ENCODE measurements at places on chromosomes 3 and 15.

DNA sequence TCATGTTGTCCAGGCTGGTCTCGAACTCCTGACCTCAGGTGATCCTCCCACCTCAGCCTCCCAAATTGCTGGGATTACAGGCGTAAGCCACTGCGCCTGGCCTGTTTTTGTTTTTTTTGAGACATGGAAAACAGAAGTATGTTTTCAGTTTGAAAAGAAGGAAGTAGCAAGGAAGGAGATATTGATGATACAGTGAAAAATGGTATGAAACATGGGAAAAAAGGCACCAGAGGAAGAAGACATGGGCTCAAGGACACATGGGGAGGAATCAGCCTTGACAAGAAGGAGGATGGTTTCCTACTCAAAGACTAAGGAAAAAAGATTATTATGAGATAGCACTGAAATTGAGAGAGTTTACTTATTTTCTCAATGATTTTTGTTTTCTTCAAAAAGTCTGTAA, 30.7 kb downstream of the FMN1 start:
- no peak for DNase-seq
- no peaks in the 10 kb centered on the region for H3K36me3 ChIP-seq
- H3K27me3 ChIP-seq, result peaks cover 49% of the 10 kb centered on the region
- no peak overlapping the region for H3K4me3 ChIP-seq
- no peak overlapping the region for H3K27ac ChIP-seq

- H3K27ac ChIP-seq, result no peak overlapping the region
- DNase-seq, result no peak
- no peaks in the 10 kb centered on the region for H3K27me3 ChIP-seq
- no peaks in the 10 kb centered on the region for H3K4me1 ChIP-seq
- H3K4me3 ChIP-seq, result no peak overlapping the region
These were observed 346.3 kb downstream of the TIGIT start for GRCh38 chr3:114640126-114640525.

DNA sequence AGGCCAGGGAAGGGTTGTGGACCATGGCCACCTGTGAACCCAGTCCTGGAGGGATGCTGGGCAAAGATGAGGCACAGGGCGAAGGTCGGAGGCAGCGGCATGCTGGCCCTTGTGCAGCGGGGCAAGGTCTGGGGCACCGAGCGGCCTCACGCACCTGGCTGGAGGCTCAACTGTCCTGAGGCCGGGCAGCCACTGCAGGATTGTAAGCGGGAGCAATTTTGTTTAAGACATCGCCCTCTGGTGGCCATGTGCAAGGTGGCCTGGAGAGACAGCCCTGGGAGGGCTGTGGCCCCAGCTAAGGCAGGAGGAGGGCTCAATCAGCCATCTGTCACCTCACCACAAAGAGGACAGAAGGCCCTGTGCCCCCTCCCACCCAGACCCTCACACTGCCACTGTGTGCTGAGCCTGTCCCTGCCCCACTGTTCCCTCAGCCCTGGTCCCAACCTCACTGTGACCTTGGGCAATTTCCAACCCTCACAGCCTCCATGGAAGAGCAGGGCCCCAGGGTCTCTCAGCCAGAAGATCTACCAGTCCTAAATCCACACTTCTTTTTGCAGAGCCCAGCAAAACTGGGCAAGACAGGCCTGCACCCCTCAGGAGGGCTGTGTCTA, 46.2 kb downstream of the TPRA1 start:
- no peak overlapping the region for H3K4me3 ChIP-seq
- peaks cover 3% of the 10 kb centered on the region for H3K36me3 ChIP-seq
- DNase-seq, result peak; percentile 33
- no peak overlapping the region for H3K27ac ChIP-seq
- peaks cover 17% of the 10 kb centered on the region for H3K4me1 ChIP-seq

DNA sequence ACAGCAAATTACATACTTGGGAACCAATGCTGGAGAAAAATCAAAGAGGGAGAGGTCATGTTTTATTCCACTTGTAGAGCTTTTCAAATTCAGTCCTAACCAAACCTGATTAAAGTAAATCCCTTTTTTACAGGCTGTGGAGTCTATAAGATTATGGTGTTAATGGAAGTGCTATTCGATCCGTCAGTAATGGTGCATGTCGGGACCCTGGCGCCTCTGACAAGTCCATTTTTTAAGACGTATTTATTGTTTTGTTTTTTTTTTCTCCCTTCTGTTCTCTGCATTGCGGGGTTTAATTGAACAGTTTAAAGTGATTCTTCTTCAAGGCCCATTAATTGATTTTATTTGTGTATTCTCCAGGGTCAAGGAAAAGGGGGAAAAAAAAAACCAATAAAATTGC, 725.9 kb downstream of the TUSC7 start:
- no peak overlapping the region for H3K4me3 ChIP-seq
- DNase-seq, result no peak
- H3K36me3 ChIP-seq, result peaks cover 2% of the 10 kb centered on the region
- no peaks in the 10 kb centered on the region for H3K4me1 ChIP-seq
- H3K27ac ChIP-seq, result no peak overlapping the region

DNA sequence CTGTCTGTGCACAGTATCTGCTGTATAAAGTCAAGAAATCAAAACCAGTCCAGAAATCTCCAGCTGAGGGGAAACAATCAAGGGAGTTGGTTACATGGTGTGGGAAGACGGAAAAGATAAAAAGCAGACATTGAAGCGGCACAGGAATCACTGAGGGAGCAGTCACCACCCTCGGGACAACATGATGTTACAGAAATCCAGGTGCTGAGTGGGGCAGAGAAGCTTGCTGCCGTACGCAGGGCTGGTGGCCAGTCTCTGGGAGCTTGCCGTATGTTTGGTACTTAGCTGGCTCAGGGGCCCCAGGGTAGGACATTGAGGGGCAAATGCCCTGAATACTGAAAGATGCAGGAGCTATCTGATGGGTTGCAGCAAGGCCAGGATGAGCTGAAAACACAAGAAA, 237.9 kb downstream of the EDEM1 start:
- H3K36me3 ChIP-seq, result no peaks in the 10 kb centered on the region
- H3K4me3 ChIP-seq, result no peak overlapping the region
- no peaks in the 10 kb centered on the region for H3K4me1 ChIP-seq
- no peak for DNase-seq

DNA sequence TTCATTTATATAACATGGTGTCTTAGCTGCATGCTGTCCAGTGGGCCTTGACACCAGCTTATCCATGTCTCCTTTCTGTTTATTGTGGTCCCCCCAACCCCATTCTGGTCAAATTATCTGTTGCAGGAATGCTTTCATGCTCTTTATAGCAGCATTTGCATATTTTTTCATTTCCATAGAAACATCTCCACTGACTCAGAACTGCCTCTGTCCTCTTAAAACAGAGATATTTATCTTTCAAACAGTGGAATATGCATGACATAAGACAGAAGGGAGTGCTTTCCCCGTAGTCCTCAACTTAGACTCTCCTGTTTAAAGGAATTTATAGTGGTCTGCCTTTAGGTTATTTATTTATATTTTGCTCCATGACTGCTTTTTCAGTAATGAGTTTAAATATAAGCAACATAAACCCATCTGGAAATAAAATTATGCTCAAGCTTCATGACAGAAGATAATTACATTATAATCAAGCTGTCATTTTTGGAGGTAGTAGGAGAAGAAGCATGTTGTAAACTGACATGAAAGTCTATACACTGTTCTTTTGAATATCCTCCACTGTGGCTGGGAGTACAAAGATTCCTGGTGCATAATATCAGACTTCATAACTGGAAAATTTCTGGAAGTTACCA, 179.5 kb upstream of the CD96 start:
- no peaks in the 10 kb centered on the region for H3K27me3 ChIP-seq
- no peaks in the 10 kb centered on the region for H3K36me3 ChIP-seq
- no peaks in the 10 kb centered on the region for H3K4me1 ChIP-seq
- H3K27ac ChIP-seq, result no peak overlapping the region
- no peak overlapping the region for H3K4me3 ChIP-seq

DNA sequence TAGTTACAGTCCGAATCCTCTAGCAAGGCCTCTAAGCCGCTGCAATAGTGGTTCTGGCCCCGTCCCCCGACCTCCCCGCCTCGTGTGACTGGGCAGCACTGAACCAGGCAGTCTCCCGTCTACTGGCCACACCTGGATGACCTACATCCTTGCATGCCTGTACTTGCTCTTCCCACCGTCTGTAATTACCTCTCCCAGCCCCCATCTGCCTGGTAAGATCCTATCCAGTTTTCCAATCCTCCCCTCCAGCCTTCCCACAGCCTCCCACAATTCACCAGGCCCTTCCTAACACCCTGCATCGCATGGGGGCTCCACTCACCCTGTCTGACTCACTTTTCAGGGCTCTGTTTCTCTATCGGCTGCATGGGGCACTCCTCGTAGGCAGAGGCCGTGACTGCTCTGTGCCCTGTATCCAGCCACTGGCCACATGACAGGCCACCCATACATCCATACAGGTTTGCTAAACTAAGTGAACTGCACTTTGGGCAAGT, 32.8 kb downstream of the XXYLT1 start:
- peak; percentile 7 for DNase-seq
- H3K27me3 ChIP-seq, result no peaks in the 10 kb centered on the region
- peaks cover 2% of the 10 kb centered on the region for H3K36me3 ChIP-seq
- no peak overlapping the region for H3K27ac ChIP-seq
- no peak overlapping the region for H3K4me3 ChIP-seq
- peaks cover 5% of the 10 kb centered on the region for H3K4me1 ChIP-seq

DNA sequence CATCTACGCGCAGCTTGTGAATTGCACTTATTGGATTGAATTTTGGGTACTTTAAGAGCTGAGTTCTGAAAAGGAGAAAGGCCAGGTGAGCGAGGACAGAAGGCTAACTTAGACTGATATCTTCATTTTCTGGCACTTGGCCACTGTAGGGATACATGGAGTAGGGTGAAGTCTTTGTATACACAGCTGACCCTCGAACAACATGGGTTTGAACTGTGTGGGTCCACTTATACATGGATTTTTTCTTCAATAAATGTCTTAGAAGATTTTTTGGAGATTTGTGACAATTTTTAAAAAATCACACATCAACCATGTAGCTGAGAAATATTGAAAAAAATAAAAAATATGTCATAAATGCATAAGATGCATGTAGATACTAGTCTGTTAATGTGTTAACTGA, 18.3 kb downstream of the PTPRG start:
- H3K27ac ChIP-seq, result no peak overlapping the region
- no peak for DNase-seq
- H3K36me3 ChIP-seq, result no peaks in the 10 kb centered on the region

- DNase-seq, result no peak
- peak overlapping the region; percentile 49 for H3K4me3 ChIP-seq
- H3K27me3 ChIP-seq, result peaks cover 10% of the 10 kb centered on the region
- no peak overlapping the region for H3K27ac ChIP-seq
These were observed 17.5 kb downstream of the CIDEC start for GRCh38 chr3:9862391-9863057.

DNA sequence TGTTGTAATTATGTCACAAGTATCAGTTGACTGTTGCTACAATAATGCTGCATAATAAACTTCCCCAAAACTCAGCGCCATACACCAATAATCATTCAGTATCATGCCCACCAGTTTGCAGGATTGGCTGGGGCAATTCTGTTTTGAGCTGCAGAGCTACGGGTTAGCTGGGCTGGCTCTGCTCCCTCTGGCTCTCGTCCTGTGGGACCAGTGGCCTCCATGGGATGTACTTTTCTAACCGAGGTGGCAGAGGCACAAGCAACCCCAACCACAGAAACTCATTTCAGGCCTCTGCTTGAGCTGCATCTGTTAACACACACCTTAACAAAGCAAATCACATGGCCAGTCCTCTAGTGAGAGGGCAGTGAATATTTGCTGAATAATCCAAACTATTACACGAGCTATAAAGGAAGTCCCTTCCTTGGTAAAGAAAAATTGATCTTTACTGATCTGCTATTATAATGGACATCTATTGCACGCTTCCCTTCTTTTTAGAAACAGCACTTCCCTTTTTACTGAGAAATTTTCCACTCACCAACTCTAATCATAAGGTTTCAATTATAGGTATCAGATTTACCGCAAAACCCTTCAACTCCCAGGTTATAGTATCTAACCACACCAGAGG, 10.9 kb upstream of the BCL2A1 start:
- no peak overlapping the region for H3K4me3 ChIP-seq
- no peak overlapping the region for H3K27ac ChIP-seq
- H3K27me3 ChIP-seq, result no peaks in the 10 kb centered on the region
- H3K4me1 ChIP-seq, result no peaks in the 10 kb centered on the region

DNA sequence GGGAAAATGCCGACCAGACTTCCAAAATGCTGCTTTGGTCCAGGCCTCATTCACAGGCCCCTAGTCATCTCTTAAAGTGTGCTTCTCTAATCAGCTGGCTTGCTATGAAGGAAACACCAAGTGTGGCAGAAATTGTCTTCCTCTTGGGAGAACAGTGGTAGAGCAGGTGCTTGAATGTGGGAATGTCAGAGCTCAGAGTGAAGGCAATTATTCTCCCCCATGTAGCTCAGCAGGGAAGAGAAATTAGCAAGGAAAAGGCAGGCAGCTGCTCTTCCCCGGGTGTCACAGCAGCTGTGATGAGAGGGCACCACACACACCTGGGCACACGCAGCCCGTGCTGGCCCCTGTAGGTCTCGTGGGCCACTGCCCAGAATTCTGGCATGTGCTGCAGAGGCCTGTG, 358.5 kb downstream of the WDR72 start:
- H3K27me3 ChIP-seq, result no peaks in the 10 kb centered on the region
- H3K36me3 ChIP-seq, result peaks cover 2% of the 10 kb centered on the region
- no peak for DNase-seq
- no peaks in the 10 kb centered on the region for H3K4me1 ChIP-seq
- H3K27ac ChIP-seq, result no peak overlapping the region

Measured in central memory CD8-positive, alpha-beta T cell (primary cell).